ENCODE measurements at places on chromosomes 4 and X.

DNA sequence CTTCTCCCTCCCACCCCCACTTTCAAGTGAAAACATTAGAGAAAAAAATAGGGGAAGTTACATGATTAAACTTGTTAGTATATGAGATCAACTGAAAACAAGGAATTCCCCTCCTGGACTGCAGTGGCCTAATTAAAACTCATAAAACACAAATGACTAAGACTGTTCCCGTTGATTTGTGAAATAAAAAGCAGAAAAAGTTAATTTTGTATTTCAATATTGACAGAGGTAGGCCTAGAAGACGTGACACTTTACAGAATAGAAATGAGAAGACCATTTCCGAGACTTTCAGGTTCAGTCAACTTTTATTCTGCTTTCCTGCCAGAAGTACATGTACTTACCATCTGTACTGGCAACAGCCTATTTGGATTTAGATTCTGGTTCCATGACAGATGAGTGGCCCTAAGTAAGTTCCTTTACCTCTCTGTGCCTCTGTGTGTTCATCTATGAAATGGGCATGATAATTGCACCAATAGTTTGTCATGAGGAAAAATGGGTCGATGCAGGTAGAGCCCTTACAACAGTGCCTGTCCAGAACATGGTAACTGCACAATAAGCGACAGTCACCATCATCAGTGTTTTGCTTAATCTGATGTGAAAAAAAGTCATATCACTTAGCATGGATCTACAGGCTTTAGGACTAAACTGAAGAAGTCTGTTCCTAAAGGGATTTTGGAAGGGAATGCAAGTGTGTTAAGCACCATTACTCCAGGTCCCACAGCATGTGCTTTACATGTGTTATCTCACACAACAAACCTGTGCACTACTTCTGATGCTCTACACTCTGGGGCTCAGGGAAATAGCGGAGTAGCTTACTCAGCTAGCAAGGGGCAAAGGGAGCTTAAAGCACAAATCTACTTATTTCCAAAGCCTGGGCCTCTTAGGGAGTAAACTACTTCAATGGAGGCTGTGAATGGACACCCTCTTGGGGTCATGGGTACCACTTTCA, 562.3 kb upstream of the DIPK2B start:
- no peak for DNase-seq

GRCh38 chr4:184833046-184833838, 7.5 kb upstream of the ACSL1 start:
- DNase-seq: no peak

- DNase-seq: no peak
Observed at GRCh38 chrX:7714351-7714750, 128.6 kb upstream of the VCX start.

- DNase-seq: no peak
Observed at GRCh38 chrX:100353326-100353725, 56.7 kb downstream of the PCDH19 start.

GRCh38 chrX:136204571-136204970, 46.6 kb downstream of the MAP7D3 start:
- no peak for DNase-seq

GRCh38 chr4:85676050-85676425, 201.1 kb downstream of the ARHGAP24 start:
- DNase-seq: no peak

DNA sequence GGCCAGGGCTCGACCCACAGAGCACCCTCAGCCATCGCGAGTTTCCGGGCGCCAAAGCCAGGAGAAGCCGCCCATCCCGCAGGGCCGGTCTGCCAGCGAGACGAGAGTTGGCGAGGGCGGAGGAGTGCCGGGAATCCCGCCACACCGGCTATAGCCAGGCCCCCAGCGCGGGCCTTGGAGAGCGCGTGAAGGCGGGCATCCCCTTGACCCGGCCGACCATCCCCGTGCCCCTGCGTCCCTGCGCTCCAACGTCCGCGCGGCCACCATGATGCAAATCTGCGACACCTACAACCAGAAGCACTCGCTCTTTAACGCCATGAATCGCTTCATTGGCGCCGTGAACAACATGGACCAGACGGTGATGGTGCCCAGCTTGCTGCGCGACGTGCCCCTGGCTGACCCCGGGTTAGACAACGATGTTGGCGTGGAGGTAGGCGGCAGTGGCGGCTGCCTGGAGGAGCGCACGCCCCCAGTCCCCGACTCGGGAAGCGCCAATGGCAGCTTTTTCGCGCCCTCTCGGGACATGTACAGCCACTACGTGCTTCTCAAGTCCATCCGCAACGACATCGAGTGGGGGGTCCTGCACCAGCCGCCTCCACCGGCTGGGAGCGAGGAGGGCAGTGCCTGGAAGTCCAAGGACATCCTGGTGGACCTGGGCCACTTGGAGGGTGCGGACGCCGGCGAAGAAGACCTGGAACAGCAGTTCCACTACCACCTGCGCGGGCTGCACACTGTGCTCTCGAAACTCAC, 3.6 kb downstream of the MID1IP1 start:
- DNase-seq: peak; percentile 59

DNA sequence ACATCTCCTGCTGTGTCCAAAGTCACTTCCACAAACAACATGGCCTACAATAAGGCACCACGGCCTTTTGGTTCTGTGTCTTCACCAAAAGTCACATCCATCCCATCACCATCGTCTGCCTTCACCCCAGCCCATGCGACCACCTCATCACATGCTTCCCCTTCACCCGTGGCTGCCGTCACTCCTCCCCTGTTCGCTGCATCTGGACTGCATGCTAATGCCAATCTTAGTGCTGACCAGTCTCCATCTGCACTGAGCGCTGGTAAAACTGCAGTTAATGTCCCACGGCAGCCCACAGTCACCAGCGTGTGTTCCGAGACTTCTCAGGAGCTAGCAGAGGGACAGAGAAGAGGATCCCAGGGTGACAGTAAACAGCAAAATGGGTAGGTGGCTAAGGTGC, 123.9 kb downstream of the PDLIM5 start:
- no peak for DNase-seq
